Activated T-cell treated with anti-CD3 and anti-CD28 coated beads, Interleukin-2, amount 50 U/mL, for 24 hours (primary cell): ENCODE measurements at places on chromosomes 12 and 14.

GRCh38 chr12:54049108-54049507 lies 4.5 kb upstream of the HOXC4 start:
- DNase-seq: no peak

DNA sequence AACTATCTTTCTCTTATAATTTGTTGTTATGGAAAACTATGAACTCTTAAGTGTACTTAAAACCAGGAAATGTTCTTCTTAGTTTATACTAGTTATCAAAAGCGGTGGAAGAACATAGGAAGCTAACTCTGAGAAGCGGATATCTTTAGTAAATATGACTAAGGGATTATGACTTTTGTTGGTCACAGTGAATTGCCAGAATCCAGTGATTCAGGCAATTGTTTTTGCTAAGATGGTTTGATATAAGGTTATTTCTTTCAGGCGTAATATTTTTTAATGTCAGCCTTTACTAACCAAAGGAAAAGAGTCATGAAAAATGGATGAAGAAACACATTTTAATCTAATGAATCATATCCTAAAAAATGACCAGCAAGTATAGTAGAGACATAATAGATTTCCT lies 473.5 kb downstream of the FOXG1 start:
- DNase-seq: no peak

- no peak for DNase-seq
These were observed 14.3 kb downstream of the PACS2 start for GRCh38 chr14:105328678-105329390.

- no peak for DNase-seq
These were observed 33.8 kb downstream of the LRIG3 start for GRCh38 chr12:58886474-58886873.

GRCh38 chr14:24690492-24690891 lies 56.5 kb upstream of the GZMB start:
- DNase-seq: no peak

DNA sequence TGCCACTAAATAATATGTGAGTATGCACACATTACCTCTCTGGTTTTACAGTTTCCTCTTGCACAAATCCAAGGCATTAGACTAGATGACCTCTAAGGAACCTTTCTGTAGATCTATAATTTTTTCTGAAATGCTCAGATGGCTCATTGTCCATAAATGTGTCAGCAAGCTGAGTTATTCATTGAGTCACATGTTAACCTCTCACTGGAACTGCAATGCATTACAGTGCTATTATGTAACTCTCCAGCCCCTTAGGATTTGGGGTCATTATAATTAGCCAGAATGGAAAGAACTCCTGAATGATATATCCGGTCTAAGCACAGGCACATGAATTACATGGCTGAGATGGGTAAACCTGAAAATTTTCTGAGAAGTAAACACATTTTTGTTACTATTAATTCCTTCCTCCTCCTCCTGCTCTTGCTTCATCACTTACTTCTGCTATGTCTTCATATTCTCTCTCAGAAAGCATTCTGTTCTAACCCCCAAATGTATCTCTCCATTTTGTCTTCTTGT lies 20.3 kb upstream of the DRAM1 start:
- DNase-seq: no peak

DNA sequence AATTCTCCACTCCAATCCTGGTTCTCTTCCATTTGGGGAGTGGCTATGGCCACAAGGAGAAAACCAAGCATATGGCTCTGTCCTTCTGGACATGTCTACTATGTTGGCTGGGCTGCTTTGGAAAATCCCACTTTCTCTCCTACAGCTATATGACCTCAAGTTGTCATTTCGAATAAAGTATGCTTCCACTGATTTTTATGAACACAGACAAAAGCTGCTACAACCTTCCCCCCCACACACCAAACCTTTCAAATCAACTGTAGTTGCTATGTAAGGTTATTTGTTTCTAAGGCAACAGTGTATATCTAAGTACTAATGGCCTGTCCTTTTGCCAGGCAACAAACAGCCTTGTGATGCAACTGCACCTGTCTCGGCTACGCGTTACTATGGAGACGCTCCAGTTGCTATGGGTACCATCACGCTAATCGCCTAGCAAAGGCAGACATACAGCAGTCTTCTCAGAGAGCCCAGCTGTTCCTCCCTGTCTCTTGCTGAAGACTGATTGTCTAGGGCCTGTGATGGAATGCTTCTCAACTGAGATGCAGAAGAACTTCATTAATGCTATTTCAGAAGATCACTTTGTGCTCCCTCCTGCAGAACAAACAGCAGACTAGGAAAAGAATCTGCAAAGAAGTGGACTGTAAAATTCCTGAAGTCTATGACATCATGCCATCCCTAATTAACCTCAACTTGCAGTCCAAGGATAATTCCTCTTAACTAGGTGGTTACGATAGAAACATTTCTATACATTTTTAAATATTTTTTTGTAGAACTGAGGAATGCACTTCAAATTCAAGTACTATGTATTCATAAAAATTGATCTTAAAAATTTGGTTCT lies 67.6 kb downstream of the FOXN3 start:
- no peak for DNase-seq

- no peak for DNase-seq
These were observed 50.8 kb upstream of the HOXC13 start for GRCh38 chr12:53887881-53888280.

- DNase-seq: no peak
These were observed 706.0 kb downstream of the MED13L start for GRCh38 chr12:115571446-115571845.

GRCh38 chr12:102964872-102965271 lies 7.4 kb downstream of the ASCL1 start:
- no peak for DNase-seq

DNA sequence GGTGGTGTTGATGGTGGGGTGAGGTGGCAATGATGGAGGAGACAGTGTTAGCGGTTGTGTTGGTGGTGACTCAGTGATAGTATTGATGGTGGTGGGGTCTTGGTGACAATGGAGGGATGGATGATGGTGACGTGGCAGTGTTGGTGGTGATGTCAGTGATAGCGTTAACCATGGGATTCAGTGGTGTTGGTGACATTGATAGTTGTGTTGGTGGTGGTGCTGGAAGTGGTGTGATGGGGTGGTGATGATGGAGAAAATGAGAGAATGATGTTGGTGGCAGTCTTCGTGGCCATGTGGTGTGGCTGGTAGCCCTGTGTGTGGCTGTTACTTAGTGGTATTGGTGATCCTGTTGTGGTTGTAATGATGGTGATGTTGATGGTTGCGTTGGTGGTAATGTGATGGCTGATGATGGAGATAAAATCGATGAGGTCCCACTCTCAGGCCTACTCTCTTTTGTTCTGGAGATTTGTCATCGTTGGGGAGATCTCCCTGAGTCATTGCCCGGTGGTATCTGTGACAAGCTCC lies 2.6 kb downstream of the DTX1 start:
- no peak for DNase-seq

DNA sequence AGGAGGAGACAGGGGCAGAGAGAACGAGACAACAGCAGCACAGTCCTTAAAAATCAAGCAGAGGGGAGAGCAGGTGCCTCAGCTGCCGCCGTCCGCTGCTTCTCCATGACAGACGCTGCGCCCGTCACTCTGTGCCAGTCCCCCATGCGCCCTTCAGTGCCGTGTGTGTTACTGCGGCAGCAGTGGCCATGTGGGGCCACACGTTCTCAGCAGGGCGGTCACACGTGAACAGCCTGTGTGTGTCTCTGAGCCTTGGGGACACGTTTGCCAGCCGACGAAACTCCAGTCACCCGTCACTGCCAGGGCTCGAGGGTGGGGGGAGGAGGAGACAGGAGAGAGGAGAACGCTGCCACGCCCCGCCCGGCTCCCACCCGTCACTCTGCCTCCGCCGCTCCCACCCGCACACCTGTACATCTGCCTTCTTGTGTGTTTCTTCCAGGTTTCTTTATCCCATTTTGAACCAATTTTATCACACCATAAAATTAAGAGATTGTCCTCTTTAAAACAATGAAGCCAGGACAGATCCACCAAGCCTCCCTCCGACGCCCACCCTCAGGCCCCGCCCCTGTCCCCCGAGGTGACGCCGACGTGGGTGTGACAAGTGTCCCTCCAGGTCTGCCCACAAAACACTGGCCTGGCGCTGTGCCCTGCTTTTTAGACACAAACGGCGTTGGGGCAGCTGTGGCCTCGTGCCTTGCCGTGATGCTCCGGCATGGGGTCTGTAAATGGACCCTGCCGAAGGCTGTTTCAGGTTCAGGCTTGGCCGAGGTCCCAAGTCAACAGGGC lies 58.2 kb downstream of the GALNT9 start:
- no peak for DNase-seq

DNA sequence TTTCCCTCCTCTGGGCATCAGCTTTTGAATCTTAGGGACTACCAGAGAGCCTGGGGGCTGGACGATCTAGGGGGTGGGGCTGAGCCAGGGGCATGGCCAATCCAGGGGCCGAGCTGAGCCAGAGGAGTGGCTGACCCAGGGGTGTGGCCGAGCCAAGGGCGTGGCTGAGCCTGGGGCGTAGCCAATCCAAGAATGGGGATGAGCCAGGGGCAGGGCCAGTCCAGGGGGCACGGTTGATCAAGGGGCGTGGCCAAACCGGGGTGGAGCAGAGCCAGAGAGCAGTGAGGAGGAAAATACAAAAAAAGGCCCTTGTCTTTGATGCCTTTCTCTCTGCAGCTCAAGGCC lies 219.3 kb upstream of the NOS1 start:
- DNase-seq: no peak

GRCh38 chr14:91113829-91114078 lies at the start of gene DGLUCY:
Gene DGLUCY, plus strand, starts transcription at chr14:91114073. Its CDS starts 46,222 bp downstream, at chr14:91160295.
- no peak for DNase-seq

DNA sequence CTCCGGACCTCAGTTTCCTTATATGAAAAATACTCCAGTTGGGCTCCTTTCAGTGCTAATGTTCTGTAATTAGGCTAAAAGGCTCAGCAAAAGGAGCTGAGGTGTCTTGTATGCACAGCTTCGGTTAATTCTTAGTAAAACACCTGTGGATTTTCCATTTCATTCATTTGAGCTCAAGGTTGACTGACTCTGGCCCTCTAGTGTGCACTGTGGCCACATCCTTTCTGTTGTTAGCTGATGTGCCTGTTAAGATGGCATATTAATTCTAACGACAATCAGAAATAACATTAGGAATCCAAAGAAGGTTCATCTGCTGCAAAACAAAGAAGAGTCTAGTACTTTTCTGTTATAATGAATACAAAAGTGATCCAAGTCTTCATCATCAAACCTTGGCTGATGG lies 45.6 kb downstream of the UNC79 start:
- no peak for DNase-seq

GRCh38 chr12:65965358-65965757 lies 141.1 kb downstream of the HMGA2 start:
- no peak for DNase-seq

- DNase-seq: no peak
These were observed 33.5 kb downstream of the SLC6A12 start for GRCh38 chr12:180445-180844.

- no peak for DNase-seq
These were observed 7.9 kb downstream of the EMP1 start for GRCh38 chr12:13204428-13204827.

DNA sequence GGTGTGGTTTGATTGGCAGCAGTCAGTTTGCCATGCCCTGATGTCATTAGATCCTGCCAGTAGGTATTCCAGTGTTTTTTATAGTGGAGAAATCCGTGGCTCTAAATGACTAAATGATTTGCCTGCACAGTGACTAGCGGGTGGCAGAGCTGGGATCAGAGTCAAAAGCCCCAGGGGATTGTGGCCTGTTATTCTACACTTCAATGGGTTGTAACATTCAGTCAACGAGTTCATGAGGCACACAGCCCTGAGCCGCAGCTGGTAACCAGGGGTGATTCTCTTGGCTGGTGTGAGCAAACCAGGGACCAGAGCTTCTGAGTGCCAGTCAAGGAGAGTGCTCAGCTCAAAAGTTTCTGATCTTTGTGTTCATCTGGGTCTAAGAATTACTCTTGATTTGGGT lies 1.8 kb downstream of the MYH6 start:
- no peak for DNase-seq

DNA sequence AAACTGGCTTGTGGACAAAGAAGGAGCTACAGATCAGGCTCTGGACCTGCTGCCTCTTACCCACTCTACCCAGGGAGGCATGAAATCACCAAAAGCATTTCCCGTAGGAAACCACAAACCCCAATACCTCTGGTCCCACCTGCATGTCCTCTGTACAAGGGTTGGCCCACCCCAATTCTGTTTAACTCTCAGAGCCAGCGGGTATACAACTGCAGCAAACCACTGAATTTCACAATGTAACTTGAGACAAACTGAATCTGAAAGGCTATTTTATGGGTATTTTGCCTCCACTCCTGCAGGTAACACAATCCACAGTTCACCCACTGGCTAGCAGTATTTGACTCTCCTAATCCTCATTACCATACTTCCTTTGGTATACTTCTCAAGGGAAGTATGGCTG lies 16.5 kb downstream of the SIX1 start:
- no peak for DNase-seq

- DNase-seq: no peak
These were observed 770.7 kb downstream of the BCL11B start for GRCh38 chr14:98501335-98501734.

DNA sequence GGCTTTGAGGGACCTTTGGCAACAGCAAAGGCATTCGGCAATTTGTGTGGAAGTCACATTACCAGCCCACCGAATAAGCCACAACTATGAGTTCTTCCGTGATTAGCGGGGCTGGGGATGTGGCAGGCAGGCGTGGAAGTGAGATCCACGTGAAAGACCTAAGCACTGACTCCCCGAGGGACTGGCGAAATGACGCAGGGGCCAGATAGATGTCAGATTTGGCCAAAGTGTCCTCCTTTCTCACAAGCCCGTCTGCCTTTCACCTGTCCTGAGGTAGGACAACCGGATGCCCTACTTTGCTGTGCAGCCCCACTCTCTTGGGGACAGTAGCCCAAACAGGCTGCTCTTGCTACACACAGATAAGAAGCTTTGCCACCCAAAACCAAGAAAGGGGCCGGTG lies 54.5 kb downstream of the DPF3 start:
- no peak for DNase-seq

- no peak for DNase-seq
These were observed 27.8 kb upstream of the PCNX1 start for GRCh38 chr14:70879448-70879847.

GRCh38 chr12:66813137-66813892 lies 134.4 kb upstream of the GRIP1 start:
- no peak for DNase-seq

GRCh38 chr14:32104803-32105202 lies 27.7 kb downstream of the ARHGAP5 start:
- DNase-seq: no peak

DNA sequence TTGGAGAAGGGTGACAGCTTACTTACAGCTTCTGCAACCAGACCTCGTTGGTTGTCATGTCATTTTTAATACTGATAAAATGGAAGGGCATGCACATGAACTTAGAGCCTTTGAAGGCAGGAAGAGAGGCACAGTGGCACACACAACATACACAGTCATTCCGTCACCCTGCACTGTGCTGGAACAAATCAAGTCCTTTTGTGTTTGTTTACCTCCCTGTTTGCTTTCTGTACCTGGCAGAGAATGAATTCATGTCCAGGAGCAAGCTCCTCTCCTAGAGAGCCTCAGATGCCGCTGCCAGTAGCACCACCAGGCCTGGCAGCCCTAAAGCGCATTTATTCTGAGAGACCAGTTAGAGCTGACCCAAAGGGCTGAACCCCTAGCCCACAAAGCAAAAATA lies 460.3 kb downstream of the EGLN3 start:
- no peak for DNase-seq
